ENCODE measurements at places on chromosomes 12 and 14.

GRCh38 chr12:5622280-5622679 lies 190.4 kb downstream of the NTF3 start:
- DNase-seq = no peak

DNA sequence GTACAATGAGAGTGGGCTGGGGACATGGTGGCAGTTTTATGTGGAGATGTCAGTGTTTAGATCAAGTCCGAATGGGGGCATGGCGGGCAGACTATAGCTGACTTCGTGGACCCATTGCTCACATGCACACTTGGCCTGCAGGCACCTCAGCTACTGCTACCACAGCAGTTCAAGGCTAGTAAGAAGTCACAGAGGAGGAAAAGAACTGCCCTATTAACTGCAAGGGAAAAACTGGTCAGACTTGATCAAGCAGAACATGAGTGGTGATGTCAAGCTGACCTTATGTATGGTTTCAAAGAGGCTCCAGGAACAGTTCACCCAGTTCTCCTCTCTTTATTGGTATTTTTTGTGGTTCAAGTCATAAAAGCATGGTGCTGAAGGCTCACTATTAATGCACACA lies 30.2 kb upstream of the FRS2 start:
- no peak for DNase-seq

GRCh38 chr14:31401369-31401932 lies 18.9 kb downstream of the HEATR5A start:
- no peak for DNase-seq

DNA sequence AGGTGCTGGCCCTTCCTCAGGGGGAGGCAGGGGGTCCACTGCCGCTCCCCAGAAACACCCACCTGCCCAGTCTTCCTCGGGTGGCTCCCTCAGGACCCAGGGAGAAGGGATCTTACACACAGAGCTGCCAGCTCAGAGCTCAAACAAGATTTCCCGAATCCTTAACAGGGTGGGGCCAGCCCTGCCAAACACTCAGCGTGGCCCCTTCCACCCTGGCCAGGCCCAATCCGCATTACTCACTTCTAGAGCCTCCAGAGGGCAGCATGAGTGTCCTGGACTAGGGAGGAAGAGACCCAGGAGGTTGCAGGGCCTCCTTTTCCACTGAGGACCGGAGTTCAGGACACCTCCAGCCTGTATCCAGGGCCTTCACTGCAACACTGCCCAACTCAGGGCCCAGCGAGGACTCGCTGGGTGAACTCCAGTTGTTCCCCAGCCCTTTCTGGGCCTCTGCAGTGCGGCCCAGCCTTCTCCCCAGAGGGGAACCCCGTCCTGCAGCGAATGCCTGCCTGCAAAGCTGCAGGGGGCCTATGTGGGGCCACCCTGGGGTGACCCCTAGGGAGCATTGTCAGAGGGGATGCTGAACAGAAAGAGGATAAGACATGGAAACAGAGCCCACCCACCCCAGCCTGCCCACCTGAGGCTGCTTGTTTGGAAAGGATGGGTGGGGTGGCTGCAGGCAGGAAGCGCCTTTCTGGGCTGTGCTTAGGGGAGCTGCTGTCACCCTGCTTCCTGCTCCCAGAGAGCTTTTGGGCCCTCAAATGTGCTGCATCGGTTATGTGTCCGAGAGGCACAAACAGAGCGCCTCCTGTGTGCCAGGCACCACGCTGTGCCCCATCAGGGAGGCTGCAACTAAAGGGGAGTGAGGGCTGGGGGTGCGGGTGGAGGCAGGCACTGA lies 43.8 kb downstream of the CCNK start:
- no peak for DNase-seq

DNA sequence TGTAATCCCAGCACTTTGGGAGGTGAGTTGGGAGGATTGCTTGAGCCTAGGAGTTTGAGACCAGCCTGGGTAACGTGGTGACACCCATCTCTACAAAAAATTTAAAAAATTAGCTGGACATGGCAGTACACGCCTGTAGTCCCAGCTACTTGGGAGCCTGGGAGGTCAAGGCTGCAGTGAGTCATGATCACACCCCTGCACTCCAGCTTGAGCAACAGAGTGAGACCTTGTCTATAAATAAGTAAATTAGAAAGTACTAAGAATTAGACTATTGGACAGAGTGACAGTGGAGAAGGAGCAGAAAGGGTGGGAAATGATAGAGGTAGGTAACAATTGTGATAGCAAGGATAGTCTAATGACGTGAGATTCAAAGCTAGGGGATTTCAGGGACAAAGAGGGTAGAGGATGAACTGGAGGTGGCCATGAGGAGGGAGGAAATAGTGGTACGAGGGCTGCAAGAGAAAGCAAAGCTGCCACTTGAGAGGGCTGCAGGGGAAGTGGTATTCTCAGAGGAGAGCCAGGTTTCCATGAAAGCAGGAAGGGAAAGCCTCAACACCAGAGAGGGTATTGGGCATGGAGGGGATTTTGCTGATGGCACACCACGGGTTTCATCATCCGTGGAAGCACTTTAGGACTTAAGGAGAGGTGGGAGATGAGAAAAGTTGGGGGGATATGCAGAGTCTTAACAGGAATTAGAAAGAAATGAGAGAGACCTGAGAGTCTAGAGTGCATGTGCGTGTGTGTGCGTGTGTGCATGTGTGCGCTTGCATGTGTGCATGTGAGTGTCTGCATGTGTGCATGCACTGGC lies 85.6 kb downstream of the SYNE2 start:
- no peak for DNase-seq

DNA sequence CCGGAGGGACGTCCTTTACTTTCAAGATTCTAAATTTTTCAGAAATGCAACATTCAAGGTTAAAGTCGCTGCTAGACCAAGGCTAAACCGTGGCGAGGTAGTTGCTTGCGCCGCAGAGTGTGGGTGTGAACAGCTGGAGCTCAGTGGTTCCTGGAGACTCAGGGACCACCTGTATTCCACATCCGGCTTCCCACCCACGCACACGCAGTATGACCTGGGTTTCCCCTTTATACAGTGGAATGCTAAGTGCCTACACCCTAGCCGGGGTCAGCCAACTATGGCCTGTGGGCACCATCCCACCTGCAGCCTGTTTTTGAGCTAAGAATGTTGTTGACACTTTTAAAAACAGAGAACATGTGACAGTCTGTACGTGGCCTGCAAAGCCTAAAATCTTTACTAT lies 42.9 kb upstream of the TESC start:
- DNase-seq = no peak

DNA sequence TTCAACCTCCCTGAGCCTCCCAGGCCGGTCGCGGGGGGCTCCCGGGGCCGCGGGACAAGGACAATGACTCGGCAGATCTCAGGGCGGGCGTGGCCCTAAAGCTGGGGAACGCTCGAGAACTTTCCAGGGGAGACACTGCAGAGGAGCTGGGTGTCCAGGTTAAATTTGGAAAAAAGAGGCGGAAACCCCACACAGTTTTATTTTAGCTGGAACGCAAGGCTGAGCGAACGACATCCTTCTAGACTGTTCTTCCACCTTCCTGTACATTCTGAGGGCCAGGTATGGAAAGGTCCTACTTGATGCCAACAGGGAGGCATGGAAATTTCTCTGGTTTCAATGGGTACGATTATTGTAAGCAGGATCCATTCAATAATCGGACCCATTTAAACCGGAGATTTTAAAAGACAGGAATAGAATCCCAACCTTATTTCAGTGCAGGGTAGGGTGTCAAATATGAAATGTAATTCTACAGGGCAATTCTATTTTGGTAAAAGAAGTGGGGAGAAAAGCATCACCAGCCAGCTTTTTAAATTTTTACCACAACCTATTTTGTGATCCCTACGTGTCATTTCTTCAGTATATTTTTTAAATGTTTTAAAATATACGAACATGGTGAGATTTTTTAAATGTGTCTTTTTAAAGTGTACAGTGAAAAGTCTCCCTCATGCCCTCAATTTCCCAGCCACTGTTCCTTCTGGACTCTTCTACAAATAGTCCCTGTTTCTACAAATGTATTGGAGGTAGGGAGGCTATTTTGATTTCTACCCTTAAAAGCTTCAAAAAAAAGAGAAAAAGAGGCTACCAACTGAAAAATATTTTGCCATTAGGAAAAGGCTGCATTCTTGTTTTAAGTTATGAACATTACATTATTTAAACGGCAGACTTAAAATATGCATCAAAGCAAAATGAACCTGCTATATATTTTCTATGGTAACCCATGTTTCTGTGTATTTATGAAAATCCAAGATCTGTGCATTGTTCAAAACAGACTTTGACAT lies 1.1 kb upstream of the UBC start:
- no peak for DNase-seq

- DNase-seq = no peak
Observed at GRCh38 chr12:1640328-1641234, 11.6 kb downstream of the WNT5B start.

DNA sequence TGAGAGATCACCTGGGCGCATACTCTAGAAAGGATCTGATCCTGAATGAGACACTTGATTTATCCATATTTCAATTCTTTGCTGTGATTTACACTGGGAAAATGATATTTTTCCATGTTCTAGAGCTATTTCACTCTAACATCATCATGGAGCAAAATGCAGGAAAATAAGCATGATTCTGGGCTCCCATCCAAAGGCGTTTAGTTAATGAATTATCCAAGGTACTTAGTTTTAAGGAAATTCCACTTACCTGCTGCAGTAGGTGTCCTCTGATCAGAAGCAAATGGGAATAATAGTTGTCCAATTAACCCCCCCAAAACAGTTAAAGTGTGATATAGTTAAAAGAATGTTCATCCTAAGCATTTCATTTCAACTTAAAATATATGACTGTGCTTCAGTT lies 204.5 kb upstream of the PRKD1 start:
- DNase-seq = no peak

DNA sequence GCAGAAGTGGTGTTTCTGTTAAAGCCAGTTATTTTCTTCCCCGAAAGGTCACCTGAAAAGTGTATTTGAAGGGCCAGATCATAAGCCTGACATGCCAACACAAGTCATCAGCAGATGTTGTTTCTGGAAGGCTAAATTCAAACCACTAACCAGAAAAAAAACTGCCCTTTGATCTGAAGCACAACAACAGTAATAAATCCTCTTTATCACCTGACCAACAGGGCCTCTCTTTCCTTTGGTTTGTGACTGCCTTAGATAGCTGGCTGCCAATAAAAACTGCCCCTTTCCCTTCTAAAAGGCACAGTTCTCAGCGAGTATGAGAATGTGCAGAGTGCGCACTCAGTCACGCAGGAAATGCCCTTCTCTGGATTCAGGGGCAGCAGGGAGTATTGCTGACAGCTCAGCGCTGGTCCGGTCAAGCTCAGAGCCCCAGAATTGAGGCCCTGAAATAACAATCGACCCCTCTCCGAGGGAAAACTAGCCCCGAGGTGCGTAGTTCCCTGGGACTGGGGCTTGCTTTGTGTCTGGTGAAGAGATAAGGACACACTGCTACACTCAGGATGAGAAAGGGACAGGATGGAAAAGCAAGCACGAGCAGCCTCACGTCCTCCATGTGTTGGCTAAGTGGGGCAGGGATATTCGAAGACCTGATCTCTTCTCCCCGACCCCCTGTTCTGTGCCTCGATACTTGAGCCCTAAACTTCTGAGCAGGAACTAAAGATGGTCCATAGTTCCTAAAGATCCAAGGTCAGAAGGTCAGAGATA lies 184.2 kb upstream of the GZMB start:
- no peak for DNase-seq

GRCh38 chr12:79186506-79186905 lies 321.9 kb downstream of the SYT1 start:
- DNase-seq = no peak

DNA sequence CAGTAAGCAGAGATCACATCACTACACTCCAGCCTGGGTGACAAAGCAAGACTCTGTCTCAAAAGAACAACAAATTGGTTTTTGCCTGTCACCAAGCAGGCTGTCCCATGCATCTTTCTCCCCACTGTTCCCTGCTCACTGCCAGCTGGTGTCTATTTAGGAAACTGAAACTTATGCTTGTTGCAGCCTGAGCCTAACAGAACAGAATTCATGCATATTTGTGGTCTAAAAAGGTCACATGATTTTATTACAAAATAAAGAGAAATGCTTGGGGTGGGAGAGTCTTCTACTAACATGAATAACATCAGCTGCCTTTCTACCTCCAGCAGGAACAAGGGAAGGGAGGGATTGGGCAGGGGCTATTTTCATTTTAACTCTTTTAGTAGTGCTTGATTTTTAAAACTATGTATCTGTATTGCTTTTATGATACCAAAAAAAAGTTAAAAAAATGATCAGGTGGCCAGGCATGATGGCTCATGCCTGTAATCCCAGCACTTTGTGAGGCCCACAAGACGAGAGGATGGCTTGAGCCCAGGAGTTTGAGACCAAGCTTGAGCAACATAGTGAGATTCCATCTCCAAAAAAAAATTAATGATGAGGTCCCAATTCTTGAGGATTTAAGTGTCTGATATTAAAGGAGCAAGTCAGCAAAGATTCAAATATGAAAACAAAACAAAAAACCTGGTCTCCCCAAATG lies 923 bp downstream of the STAT2 start:
- DNase-seq = no peak

GRCh38 chr14:100546051-100546443 lies 41.2 kb downstream of the BEGAIN start:
- no peak for DNase-seq

- DNase-seq = peak; percentile 92
Observed at GRCh38 chr12:103965590-103966504, at the start of gene TDG. Gene TDG, plus strand, starts transcription at chr12:103965872. Its CDS starts 166 bp downstream, at chr12:103966038.

DNA sequence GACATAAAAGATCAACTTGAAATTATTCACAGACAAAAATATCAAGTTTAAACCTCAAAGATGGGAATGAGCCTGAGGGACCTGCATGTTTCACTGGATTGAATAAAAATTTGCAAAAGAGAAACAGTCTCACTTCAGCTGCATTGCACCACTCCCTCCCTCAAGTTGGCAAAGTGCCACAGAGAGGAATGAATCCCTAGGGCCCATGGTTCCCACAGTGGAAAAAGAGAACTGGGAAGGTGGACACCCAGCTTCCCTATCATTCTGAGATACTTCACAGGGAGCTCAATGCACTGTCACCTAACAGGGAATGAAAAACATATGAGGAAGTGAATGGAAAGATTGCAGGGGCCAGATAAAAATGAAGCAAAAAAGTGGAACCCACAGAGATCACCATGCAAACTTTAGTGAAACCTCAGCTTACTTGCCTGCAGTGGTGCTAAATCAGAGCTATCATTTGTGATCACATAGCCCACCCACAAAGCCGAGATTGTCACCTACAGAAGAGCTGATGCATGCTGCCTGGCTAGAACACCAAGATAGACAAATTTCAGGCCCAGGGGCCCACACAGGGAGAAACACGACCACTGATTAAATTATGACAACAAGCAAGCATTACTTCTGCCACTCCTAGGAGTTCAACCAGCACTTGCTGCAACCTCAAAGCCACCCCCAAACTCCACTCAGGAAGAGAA lies 911.3 kb downstream of the LRFN5 start:
- DNase-seq = no peak
